ENCODE measurements at places on chromosomes 11 and 22.
A peak's percentile ranks its signal among the peaks of the same experiment; 100 is the strongest.

- no peak for DNase-seq
- no peaks in the 10 kb centered on the region for H3K4me1 ChIP-seq
- H3K36me3 ChIP-seq: no peaks in the 10 kb centered on the region
- no peak overlapping the region for H3K4me3 ChIP-seq
- peaks cover 4% of the 10 kb centered on the region for H3K27me3 ChIP-seq
Observed at GRCh38 chr11:119538753-119539152, 115.8 kb upstream of the THY1 start.

GRCh38 chr11:75276686-75277085 lies 36.1 kb downstream of the TPBGL start:
- peak overlapping the region; percentile 55 for H3K4me3 ChIP-seq
- H3K4me1 ChIP-seq: peaks cover 39% of the 10 kb centered on the region
- peak overlapping the region; percentile 99 for H3K27ac ChIP-seq
- H3K27me3 ChIP-seq: no peaks in the 10 kb centered on the region
- DNase-seq: peak; percentile 28

- no peak overlapping the region for H3K4me3 ChIP-seq
- H3K27me3 ChIP-seq: no peaks in the 10 kb centered on the region
- H3K36me3 ChIP-seq: no peaks in the 10 kb centered on the region
- no peak for DNase-seq
Observed at GRCh38 chr22:46087816-46088277, 62.5 kb upstream of the PPARA start.

DNA sequence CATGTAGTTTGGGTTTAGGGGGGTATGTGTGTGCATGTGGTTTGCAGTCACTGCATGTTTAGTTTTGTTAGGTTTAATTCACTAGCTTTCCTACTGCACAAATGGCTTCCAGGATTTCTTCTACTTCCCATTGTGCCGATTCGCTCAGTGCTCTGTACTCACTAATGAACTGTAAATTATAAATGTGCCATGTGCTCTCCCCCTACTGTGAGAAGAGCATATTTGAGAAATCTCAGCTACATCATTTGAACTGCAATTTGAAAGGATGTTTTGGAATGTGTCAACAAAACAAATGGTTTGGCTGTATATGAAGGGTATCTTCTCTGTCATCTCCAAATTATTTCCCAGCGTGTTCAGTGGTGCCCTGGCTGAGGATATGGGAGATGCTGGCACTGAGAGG lies 28.1 kb downstream of the CYB5R2 start:
- no peaks in the 10 kb centered on the region for H3K27me3 ChIP-seq
- no peaks in the 10 kb centered on the region for H3K4me1 ChIP-seq
- H3K4me3 ChIP-seq: no peak overlapping the region
- peaks cover 11% of the 10 kb centered on the region for H3K36me3 ChIP-seq
- H3K27ac ChIP-seq: no peak overlapping the region

DNA sequence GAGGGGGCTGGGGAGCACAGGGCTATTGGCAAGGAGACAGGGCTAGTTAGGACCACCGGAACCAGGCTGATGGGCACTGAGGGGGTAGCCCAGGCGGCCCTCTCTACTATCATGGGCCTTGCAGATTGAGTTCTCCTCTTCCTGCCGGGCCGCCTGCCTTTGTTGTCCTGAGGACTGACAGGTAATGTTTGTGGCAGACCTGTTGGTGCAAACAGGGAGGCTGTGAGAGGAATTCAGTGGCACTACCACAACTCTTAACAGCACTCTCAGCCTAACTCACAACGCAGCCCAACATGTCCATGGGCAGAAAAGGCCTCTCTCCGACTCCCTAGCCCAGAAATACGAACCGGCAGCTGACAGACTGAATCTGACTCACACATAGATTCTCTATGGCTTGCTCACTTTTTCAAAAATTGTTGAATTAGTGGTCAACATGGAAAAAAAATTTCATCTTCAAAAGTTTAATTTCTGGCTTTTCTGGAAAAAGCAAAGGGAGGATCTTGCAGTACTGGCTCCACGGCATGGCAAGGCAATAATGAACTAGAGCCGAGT lies 11.4 kb downstream of the KCNJ5 start:
- no peak overlapping the region for H3K27ac ChIP-seq
- peaks cover 5% of the 10 kb centered on the region for H3K4me1 ChIP-seq
- H3K4me3 ChIP-seq: no peak overlapping the region
- H3K36me3 ChIP-seq: no peaks in the 10 kb centered on the region
- no peak for DNase-seq
